ENCODE measurements at places on chromosomes 11 and 22.
A peak's percentile ranks its signal among the peaks of the same experiment; 100 is the strongest.

- no peak for DNase-seq
These were observed 45.8 kb downstream of the PLAAT5 start for GRCh38 chr11:63445118-63445517.

DNA sequence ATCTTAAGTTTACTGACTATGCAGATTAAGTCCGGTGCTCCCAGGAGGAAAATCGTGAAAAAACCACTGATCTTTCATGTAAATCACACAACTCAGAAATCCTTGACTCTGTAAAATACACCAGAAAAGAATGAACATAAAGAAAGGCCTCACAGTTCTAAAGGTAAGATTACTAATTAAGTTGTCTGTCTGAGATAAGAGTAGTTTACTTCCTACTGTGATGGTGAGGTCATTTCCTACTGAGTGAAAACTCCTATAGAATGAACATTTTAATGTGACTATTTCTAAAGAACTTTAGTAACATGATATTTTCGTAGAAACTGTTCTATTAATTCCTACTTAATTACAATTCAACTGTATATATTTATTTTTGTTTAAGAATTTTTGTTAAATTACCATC, 774.4 kb upstream of the CHORDC1 start:
- no peak for DNase-seq

GRCh38 chr11:121024989-121025388, 1.1 kb downstream of the TBCEL start:
- DNase-seq, result no peak

GRCh38 chr11:118602331-118602730, 5.1 kb upstream of the PHLDB1 start:
- no peak for DNase-seq

GRCh38 chr11:128903248-128904061, 12.3 kb downstream of the KCNJ5 start:
- DNase-seq, result no peak

GRCh38 chr11:12540913-12541582, 133.2 kb upstream of the TEAD1 start:
- DNase-seq, result peak; percentile 64

DNA sequence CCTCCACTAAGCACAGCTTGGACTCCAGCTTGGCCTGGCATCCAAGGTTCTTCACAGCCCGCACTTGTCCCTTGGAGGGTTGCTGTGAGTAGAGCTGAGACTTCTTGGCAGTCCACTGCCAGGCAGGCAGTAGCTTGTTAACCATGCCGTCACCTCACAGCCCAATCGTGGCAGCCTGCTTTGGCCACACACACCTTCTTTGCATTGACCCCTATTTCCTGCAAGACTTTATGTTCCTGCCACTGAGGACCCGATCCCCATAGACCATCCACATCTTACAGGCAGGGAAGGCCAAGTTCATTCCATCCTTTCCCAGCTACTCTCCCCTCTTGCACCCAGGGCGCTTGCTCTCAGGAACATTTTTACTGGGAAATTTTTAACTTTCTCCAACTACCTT, 2.5 kb upstream of the PYGM start:
- DNase-seq, result peak; percentile 66

GRCh38 chr11:126101251-126101929, 38.7 kb upstream of the CDON start:
- no peak for DNase-seq

DNA sequence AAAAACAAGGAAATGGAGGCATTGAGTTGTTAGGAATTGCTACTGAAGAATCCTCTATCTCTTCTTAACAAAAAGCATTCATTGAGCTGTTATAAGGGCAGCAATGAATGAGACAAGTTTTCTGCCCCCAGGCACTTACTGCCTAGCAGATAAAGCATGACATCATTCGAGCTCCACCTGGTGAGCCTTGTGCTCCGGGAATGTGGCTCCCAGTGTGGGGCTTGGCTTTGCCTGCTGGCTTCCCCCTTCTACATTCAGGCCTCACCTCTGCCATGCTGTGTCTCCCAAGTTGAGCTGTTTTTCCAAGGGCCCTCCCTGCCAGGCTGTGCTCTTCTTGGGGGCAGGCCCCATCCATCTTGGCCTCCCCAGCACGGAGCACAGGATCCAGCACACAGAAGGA, 56.9 kb upstream of the EIF3D start:
- DNase-seq, result peak; percentile 52

DNA sequence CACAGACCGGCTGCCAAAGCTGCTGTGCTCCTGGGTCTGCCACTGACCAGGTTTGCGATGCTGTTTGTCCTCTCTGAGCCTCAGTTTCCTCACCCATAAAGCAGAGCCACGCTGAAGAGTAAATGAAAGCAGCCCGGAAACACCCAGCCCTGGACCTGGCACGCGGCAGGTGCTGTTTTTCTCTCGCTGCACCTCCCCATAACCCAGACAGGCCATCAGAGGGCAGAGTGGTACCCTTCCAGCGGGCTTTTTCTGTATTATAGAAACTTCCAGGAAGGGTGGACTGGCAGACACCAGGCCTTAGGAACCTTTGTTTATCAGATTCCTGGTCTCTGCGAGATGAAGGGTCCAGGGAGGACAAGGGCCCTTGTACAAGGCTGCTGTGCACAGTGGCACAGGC, 17.9 kb upstream of the FGF19 start:
- DNase-seq, result no peak

DNA sequence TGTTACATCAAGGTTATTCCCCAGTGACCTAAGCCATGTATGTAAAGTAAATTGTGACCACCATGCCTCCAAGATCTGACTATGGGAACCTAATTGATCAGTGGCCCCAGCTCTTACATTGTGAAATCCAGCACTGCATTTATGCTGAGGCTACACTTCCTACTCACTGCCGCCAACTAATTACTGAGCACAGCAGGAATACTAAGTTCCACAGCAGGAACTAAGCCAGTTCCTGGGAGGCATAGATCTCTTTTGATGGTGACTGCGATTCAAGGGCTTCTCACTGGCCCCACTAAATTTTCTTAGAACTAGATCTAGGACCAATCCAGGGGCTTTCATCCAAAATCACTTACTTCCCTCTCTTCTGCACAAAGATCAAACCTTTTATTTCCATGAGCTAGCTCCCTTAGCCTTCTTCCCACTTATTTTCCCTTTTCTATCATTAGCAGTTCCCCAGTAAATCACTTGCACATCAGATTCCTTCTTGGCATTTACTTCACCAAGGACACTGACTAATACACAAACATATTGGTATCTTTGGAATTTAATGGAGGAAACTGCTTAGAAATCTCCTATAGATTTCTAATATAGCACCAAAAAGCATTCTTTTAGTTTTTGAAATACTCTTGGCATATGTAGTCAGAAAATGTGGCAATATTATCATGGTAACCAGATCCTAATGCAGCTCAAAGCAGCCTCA, 46.0 kb downstream of the CNTN5 start:
- DNase-seq, result no peak

GRCh38 chr11:84522331-84522730, 1104.8 kb downstream of the DLG2 start:
- no peak for DNase-seq

DNA sequence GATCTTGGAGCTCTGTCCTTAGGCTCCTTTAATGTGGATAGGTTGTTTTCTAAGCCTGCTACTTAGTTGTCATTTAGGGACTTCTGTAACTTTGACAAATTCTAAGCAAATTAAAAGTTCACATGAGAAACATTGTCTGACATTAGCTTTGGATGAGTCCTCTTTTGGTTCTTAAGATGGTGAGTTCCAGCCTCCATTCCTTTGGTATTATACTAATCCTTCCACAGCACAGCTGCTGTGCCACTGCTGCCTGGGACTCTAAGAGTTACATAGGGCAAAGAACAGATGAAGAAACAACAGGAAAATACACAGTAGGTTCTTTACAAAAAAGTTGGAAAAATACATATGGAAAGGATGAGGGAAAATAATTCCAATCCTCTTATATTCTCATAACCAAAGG, 25.3 kb upstream of the PIK3C2A start:
- DNase-seq, result no peak

DNA sequence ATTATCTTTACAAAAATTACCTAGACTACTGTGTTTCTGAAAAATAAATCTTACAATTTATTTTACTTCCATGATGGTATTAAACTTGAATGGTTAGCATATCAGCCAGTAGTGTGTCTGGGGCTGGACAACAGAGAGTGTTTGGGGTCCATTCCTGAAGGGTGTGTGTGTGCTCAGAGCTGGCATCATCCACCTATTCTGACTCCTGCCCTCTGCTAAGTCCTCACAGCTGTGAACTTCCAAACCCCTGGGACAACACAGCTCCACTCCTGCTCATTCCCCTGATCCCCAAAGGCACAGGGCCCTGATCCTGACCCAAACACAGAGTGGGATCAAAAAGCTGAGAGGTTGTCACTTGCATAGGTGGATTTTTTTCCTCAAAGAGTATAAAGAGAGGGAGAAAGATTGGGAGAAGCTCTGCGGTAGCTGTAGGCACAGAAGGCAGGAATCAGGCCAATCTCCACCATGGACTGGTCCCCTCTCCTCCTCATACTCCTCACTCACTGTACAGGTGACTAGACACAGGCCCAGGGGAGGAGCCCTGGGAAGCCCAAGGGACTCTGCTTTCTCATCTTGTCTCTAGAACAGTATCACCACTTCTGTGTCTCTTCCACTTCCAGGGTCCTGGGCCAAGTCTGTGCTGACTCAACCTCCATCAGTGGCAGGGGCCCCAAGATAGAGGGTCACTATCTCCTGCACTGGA, 55.7 kb upstream of the TOP3B start:
- no peak for DNase-seq

- DNase-seq, result no peak
These were observed 3.1 kb upstream of the ADM start for GRCh38 chr11:10301656-10302358.

DNA sequence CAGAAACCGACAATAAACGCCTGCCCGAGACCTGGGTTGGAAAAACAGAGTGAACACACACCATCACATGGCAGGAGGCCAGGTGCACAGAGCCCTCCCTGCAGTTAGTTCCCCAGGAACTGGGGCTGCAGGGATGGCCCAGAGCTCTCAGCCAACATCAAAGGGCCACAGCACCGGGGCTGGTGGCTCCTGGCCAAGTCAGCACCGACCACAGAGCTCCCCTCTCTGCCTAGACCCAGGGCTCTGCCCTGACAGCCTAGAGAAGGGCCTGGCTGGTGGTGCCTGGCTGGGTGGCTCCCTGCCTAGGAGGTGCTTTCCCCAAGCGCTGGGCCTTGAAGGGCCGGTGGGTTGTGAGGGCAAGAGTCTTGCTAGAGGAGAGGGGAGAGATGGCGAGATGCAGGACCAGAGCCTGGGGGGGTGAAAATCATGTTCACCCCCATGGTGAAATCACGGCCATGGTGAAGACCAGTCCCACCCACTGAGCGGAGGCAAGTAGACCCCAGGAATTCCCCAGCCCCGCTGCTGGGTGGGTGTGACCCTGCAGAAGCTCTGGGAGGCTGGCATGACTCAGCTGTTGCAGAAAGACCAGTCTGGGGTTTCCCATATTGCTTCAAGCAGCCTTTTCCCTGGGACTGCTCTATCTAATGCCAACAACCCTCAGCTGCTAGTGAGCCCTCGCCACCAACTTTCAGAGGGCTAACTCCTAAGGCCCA, 7.2 kb upstream of the BID start:
- no peak for DNase-seq

DNA sequence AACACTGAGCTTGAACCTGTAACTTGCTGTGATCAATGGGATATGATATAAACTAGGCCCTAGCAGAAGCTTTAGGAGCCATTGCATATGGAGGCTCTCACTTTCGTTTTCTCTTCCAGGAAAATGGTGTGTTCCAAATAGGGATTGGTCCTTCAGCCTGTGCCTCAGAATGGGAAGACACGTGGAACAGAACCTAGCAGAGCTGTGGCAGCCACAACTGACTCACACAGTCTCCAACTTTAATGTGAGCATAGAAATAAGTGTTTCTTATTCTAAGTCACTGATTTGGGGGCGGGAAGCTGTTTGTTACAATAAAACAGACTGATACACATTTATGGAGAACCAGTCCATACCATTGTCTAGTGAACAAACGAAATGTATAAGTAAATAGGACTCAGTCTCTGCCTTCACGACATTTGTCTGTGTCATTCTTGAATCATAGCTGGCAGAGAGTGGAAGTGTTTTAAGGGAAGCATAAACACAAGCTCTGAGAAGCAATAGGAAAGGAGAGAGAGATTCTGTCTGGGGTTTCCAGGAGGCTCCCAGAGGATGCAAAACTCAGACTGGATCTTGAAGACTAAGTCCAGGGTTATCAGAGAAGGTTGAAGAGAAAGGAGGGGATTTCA, 97.3 kb downstream of the GALNT18 start:
- DNase-seq, result no peak

- no peak for DNase-seq
These were observed 87.3 kb downstream of the PACS1 start for GRCh38 chr11:66157182-66157864.

DNA sequence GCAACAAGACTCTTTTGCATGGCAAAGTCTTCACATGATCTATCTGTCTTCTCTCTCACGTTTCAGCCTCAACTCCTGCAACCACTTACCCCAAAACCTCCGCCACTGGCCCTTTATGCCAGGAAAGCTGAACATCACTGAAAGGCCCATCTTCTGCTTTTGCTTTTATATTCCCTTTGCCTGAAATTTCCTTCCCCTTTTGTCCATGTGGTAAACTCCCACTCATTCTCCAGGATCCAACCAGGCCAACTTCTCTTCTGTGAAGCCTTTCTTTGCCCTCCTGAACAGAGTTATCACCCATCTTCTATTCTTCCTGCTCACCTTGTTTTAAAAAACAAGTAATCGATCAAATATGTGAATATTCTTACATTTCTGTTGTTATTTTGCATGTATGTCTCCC, 117.8 kb downstream of the WNT11 start:
- DNase-seq, result no peak

DNA sequence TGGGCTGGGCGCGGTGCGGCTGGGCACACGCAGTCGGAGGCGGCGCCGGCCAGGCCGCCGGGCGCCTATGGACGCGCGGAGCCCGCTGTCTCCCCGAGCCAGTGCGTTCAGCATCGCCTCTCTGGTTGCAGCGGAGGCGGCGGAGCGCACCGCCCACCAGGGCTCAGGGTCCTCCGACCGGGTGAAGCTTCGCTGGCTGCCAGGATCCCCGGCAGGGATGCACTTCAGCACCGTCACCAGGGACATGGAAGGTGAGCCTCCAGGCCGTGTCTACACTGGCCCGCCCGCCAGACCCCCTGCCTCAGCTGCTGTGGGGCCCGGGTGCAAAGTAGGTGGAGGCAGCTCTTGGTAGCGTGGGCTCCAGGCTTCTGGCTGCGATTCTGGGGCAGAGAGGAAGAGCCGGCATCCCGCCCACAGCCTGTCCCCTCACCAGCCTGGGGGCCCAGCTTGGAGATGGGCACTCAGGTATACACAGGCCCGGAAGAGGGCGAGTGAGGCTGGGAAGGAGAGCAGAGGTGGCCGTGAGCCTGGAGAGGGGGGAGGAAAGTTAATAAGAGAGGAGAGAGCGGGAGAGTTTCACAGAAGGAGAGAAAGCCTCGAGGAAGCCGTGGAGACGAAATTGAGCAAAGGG, 1.0 kb upstream of the TBX1 start:
- DNase-seq, result no peak

GRCh38 chr11:119739975-119740374, 11.0 kb upstream of the NECTIN1 start:
- DNase-seq, result no peak

DNA sequence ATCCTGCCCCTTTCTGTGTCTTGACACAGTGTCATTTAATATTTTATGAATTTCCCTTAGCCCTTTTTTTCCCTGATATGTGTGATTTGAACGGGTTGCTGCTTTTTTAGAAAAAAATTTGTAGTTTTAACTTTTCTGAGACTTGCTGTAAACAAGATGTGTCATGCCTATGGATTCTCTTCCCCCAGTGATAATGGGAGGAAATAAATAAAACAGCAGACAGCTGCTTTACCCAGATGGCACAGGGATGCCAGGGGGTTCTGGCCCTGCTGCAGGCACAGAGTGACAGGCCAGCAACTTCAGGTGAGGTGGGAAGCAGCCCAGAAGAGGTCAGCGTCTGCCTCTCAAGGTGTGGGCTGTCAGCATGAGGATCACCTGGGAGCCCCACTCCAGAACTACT, 266.9 kb downstream of the KIRREL3 start:
- DNase-seq, result no peak

Measured in left forelimb (tissue), 1 donor.